Kidney capillary endothelial cell (primary cell): ENCODE measurements at places on chromosomes 16 and 17.

DNA sequence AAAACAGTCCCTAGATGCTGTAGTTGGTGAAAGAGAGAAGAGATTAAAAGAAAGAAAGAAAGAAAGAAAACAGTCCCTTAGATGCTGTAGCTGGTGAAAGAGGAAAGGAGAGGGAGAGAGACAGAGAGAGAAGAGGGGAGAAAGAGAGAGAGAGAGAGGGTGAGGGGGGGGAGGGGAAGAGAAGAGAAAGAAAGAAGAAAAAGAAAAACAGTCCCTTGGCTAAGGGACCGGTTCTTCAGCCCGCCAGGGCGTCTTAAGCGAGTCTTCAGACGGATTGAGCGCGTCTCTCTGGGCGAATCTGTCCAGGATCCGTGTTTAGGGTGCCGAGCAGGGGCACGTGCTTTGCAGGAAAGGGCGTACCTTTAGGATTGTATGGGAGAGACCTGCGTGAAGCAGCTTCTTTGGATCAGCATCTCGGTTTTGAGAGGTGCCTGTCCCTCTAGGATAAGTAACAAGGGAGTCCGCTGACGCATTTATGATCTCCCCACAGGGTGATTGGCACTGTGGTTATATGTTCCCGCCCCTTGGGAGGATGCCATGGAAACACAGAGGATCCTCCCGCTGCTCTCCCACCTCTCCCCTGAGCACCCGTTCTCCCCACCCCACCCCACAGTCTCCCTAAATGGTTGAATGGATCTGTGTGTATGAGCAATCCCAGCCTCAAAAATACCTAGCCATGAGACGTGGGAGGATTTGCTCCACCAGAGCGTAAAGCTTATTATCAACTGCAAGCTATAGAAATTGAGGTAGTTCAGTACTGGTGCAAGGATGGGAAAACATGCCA lies 16.7 kb downstream of the GNGT2 start:
- no peak for DNase-seq

GRCh38 chr16:78648517-78648916 lies 549.1 kb downstream of the WWOX start:
- DNase-seq, result peak; percentile 30

DNA sequence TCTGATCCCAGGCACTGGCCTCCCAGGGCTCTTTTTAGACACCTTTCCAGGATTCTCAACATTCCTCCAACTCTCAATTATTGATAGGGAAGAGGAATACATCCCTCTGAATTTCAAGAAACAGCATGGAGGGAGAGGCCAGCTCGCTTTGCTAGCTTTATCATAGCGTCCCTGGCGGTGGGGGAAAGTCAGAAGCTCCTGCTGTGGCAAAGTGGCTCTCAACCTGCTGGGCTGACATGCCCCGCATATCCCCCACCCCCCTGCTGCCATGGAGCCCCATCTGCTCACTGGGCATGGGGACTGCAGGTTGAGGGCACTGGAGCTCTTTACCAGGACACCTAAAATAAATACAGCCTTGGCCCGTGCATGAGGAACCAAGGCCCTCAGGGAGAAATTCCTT lies 140.3 kb downstream of the SLC39A11 start:
- no peak for DNase-seq

DNA sequence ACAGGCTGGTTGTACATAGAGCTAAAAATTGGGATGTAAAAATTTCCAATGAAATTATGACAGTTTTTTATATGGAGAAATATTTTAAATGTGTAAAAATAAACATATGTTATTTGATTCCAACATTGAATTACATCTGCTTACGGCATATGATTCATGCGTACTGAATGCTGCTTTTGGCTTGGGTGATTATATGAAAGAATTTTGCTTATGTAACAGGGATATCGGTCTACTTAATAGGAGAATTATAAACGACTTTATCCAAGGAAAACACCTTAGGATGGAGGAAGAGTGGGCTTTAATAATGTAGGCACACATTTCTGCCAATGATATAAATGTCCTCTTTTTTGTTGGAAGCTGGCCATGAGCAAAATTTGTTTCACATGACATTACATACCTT lies 197.3 kb upstream of the GOT2 start:
- no peak for DNase-seq

- no peak for DNase-seq
Measured at GRCh38 chr17:79046916-79047280, 22.9 kb downstream of the C1QTNF1 start.
